HuH-7 (cell line): ENCODE measurements at places on chromosomes 3 and 15.

- no peak for DNase-seq
Measured at GRCh38 chr3:111917300-111917699, 58.2 kb downstream of the PHLDB2 start.

DNA sequence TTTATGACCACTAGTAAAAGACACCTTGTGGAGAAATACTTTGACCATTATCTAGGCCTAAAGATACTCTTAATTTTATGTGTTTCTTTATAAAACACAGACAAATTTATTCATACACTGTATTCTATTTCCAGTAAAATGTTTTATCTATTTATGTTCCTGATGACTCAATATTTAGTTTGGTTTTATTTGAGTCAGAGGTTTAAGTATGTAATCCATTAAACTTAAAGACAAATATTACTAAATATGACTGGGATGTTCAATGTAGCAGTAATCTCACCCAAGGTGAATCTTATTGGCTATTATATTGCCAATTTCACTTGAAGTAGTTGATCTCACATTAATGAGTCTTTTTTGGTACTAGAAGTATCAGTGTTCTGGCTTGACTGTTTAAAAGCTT is 799.7 kb downstream of the CADM2 start:
- no peak for DNase-seq

DNA sequence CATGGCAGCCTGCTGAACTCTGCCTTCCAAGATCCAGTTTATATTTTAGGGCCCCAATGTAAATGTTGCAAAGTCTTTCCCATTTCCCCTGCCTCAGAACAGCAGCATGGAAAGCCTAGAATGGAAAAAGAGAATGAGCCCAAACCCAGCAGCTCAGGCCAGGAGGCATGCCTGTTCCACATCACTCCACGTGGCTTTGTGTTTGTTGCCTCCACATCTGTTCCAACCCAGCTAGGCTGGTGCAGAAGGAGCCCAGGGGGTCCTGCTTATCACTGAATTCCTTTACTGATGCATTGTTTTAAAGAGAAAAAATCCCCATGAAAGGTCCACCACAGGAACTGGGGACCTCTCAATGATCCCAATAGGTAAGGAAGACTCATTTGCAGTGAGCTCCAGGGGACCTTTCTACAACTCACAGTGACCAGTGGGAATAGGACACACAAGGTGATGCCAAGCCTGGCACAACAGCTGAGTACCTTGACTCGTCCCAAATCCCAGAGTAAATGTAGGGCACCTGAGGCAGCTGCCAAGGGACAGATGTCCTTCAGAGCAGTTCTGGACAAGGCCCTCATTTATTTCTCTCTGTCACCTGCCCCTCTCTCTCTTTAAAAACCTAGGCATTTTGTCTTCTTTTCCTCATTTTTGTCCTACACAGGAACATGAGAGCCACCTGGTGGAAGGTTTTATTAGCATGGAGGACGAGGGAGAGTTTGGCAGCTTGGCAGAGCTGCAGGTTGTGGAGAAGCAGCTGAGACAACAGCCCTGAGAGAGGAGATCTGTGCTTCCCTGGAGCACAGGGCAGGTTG is 41.7 kb upstream of the ADAMTS17 start:
- peak; percentile 52 for DNase-seq

DNA sequence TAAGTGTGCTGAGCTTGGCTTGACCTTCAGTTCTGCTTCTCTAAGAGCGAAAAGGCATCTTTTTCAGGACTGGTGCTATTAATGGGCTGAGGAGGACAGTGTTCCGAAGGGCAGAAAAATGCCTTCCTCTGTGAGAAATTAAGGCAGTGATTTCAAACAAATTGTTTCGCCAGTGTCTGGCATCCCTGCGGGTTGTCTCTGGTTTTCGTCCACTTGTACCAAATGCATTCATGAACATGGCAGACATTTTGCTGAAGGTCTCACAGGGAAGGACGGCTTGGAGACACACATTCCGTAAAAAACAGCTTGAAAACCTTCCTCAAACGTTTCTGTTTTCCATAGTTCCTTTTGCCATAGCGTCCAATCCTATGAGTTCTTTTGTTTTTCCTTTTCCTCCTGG is 57.1 kb downstream of the CEMIP start:
- no peak for DNase-seq

DNA sequence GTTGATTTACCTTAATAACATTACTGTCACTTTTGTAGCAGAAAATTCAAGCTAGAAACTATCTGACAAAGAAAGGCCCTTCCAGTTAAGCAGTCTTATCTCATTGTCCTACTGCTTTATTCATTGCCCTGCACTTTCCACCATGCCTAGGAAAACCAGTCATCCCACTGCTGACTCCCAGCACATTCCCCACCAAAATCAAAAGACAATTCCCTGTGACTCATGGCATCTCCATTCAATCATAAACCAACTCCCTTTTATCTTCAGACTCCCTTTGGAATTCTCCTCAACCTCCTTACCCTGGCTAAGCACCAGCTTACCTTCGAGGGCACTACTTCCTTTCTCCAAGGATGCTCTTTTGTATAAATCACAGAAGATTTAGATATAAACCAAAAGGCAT is 184.3 kb downstream of the PLCH1 start:
- no peak for DNase-seq

- DNase-seq: no peak
Measured at GRCh38 chr3:13133471-13133981, 60.3 kb upstream of the IQSEC1 start.

DNA sequence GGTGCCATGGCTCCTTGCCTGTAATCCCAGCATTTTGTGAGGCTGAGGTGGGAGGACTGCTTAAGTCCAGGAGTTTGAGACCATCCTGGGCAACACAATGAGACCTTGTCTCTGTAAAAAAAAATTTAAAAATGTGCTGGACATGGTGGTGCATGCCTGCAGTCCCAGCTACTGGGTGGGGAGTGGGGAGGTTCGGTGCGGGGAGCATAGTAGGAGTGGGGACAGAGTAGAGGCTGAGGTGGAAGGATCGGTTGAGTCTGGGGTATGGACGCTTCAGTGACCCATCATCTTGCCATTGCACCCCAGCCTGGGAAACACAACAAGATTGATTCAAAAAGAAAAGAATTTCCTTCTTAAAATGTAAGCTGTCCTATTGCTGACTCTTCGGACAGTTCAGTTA is 1490.0 kb upstream of the GBE1 start:
- DNase-seq: no peak

DNA sequence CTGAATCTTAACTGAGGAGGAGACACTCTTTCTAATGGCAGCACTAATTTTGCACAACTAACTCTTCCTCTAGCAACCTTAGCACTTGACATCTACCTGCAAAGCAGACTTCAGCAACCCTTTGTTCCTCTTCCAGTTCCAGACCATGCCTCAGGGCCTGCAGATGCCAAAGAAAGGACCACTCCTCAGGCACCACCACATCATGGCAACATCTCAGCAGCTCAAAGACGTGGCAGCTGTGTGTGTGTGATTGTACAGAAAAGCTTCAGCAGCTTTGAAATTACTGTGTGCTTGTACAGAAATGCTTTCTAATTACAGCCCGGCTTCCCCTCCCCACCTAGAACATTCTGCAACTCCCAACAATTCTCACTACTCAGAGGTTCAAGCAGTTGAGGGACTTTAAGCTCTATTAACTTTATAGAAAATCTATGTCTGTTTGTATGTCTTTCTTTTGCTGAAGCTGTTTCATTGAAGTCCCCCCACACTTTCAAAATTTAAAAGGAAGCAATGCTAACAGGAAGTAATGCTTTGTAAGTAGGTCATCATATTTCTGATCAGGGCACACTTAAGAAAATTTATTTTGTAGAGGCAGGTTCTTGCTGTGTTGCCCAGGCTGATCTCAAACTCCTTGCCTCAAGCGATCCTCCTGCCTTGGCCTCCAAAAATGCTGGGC is 115.2 kb downstream of the CD47 start:
- no peak for DNase-seq

- DNase-seq: no peak
Measured at GRCh38 chr3:89876116-89876515, 768.7 kb downstream of the EPHA3 start.

GRCh38 chr15:41464889-41465580 is 28.6 kb upstream of the ITPKA start:
- no peak for DNase-seq

- no peak for DNase-seq
Measured at GRCh38 chr3:127177226-127177625, 15.7 kb upstream of the PRR23E start.
